ENCODE measurements at places on chromosomes 1 and 21.

DNA sequence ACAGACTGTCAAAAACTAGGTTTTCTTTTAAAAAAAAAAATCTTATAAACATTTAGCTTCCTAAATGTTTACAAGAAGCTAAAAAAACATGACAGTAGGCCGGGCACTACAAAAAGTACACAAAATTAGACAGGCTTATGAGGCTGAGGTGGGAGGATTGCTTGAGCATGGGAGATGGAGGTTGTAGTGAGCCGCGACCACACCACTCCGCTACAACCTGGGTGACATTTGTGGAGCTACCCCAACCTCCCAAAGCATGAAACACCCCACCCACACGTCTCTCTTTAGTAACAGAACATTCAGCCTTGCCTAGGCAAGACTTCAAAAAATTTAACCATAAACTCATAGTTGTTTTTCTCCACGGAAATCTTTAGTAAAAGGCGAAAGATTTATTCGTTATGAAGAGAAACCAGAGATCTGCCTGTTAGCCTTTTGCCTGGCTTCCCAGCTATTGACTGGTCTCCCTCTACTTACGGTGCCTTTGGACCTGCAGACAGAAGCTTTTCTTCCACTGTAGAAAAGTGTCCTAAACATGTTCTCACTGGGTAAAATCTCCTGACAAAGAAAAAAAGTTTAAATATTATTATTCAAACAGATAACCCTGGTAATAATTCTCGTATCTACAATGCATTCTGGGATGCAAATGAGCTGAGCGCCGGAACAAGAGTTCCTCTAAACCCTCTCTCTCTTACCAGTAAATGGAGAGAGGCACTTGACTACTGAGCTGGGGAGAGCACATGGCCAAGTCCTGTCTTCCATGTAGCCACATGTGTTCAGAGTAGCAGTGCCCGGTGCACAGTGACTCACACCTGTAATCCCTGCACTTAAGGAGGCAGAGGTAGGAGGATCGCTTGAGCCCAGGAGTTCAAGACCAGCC is 9.2 kb downstream of the RNU5D-1 start:
- DNase-seq = peak; percentile 60

- no peak for DNase-seq
These were observed 6.9 kb downstream of the USP48 start for GRCh38 chr1:21775985-21776562.

- DNase-seq = no peak
These were observed 8.0 kb upstream of the CCDC190 start for GRCh38 chr1:162868972-162869371.

GRCh38 chr1:60146884-60147283 is 73.3 kb upstream of the C1orf87 start:
- no peak for DNase-seq

Measured in activated CD4-positive, CD25-positive, alpha-beta regulatory T cell treated with anti-CD3 and anti-CD28 coated beads, Interleukin-2, amount 50 U/mL, for 16 hours (primary cell).